ENCODE measurements at places on chromosomes 7 and 10. TPM values are rescaled to one million over a fixed set of nuclear protein-coding genes. Genes with fewer than 3 reads are reported as not detected.

ELMO1 gene
- 1.2 TPM for total RNA-seq

PPRC1 gene
- 35.5 TPM for total RNA-seq

CRPPA gene
- total RNA-seq = 1.8 TPM

TMEM26 gene
- 0.23 TPM for total RNA-seq

PRPS1L1 gene
- not detected for total RNA-seq

PILRA gene
- not detected for total RNA-seq

CPA2 gene
- total RNA-seq = 0.14 TPM

CTTNBP2 gene
- total RNA-seq = 2.0 TPM

HDAC9 gene
- 25.7 TPM for total RNA-seq

POR gene
- total RNA-seq = 83.0 TPM

PALS2 gene
- 4.6 TPM for total RNA-seq
